Cardiac muscle cell (in vitro differentiated cells and primary cell): ENCODE measurements at places on chromosomes 2 and 18.
A peak's percentile ranks its signal among the peaks of the same experiment; 100 is the strongest.

DNA sequence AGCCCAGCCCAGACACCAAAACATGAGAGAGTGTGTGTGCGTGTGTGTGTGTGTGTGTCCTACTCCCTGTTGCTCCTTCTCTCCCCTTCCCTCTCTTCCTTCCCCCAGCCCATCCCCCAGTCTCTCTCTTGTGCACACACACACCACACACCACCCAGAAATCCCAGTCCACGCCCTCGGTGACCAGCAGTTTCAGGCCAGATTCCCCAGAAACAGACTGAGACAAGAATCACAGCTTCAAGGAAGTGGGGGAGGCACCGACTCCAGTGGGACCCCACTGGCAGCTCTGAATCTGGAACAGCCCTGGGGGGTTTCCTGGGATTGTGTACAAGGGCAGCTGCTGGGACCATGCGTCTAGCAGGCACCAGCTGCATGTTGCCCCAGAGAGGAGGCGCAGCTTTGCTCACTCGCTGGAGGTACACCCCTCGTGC is 113.5 kb downstream of the NDUFA10 start:
- DNase-seq: no peak

- DNase-seq: no peak
Observed at GRCh38 chr2:109467701-109468100, 146.1 kb downstream of the SEPTIN10 start.

GRCh38 chr2:174263997-174264396 is 15.7 kb upstream of the OLA1 start:
- no peak for DNase-seq

- no peak for DNase-seq
Observed at GRCh38 chr2:38260469-38260868, 116.6 kb downstream of the ATL2 start.

- peak; percentile 16 for DNase-seq
Observed at GRCh38 chr18:34806527-34806926, 96.4 kb downstream of the DTNA start.

DNA sequence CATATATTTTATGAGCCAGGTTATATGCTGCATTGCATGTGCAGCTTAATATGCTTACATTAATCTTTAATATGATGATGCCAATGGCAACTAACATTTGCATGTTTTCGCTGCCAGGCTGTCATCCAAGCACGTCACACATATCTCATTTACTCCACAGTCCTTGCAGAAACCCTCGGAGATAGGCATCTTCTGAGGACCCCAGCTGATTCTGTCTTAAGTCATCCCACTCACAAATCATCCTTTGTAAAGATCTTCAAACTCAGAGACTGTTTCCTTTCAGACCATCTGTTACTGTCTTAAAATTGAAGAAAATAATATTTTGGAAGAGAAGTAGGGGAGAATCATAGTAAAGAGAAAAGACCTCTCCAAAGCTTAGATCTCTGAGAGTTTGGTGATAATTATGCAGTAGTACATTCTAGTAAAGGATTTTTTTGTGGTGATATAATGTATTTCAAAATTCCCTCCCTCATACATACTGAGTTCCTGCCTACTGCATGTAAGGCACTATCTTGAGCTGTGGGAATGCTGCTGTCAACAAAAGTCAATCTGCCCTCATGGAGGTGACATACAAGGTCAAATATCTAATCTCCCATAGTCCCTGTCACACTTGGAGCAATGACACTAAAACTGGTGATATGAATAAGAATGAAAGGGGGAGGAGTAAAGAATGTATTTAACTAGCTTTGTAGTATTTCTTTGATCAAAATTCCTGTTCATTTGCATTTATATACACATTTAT is 11.0 kb downstream of the ITGA4 start:
- DNase-seq: peak; percentile 17

- DNase-seq: peak; percentile 29
Observed at GRCh38 chr2:8797682-8798081, 39.7 kb downstream of the KIDINS220 start.

DNA sequence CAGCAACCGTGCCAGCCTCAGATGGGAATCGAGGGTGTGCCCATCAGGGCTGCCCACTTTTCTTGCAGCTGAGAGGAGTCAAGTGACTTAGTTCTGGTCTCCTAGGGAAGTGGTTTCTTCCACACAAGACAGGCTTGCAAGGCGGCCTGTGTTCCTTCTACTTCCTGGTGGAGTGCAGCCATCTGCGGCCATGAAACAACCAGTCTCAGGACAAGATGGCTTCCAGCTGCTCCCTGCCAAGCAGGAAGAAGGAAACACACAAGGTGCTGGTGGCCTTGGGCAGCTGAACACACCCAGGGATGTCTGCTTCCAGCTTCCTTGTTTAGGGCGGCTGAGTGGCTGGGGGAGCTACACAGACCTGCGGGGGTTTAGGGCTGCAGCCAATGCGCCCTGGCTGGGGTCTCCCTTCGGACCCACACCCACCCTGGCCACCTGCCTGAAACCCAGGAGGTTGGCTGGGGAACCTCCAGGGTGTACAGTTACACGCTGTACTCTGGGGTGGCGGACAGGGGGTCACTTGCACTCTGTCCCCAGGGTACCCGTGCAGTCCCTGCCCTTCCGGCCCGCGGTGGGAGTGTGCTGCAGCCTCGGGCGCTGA is 34.7 kb downstream of the PTPN18 start:
- no peak for DNase-seq

DNA sequence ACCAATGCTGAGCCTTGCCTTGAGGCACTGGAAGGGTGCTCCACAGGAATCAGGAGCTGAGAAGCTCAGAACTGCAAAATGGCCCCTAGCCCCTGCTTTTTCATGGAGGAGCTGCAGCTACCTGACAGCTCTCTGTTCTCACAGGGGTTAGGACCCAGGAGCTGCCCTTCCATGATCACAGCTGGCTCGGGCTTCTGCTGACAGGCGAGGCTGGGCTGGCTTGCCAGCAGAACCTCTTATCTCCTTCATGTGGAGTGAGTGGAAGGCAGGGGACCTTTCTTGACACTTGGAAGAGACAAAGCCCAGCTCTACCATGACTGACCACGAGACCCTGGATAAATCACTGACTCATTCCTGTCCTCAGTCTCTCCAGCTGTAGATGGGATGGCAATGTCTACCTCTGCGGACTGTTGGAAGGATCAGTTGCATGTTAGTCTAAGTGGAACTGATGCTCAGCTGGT is 113.4 kb downstream of the CAPN13 start:
- DNase-seq: peak; percentile 42

GRCh38 chr2:126655500-126656430 is at the start of gene GYPC:
Gene GYPC, plus strand, starts transcription at chr2:126656158. Its CDS starts 106 bp downstream, at chr2:126656264.
- DNase-seq: peak; percentile 60

- no peak for DNase-seq
Observed at GRCh38 chr2:85743304-85743978, 10.3 kb upstream of the ATOH8 start.

GRCh38 chr2:64157792-64158191 is 13.6 kb upstream of the PELI1 start:
- no peak for DNase-seq

DNA sequence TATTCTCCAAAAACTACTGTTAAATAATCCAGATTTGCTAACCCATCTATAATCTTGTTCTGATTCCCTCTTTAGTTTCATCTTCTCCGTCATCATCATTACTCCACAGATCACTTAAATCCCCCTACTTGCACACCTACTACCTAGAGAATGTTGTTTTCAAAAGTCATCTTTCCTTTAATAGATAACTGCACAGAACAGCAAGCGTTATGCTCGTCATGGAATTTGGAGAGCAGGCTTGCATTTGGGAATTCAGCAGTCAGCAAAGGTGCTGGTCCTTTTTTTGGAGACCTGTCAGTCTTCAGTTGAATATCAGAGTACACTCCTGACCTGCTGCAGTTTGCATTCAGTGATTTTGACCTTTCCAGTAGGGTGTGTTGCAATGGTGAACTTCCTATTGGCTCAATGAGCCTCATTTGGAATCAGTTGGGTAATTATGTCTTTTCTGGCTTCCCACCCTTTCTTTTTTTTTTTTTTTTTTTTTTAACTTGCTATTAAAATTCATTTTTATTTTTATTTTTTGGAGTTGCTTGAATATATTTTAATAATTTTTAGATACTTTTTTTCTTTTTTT is 110.6 kb downstream of the HNRNPLL start:
- no peak for DNase-seq

- DNase-seq: no peak
Observed at GRCh38 chr18:13530033-13530878, 196.1 kb downstream of the FAM210A start.

DNA sequence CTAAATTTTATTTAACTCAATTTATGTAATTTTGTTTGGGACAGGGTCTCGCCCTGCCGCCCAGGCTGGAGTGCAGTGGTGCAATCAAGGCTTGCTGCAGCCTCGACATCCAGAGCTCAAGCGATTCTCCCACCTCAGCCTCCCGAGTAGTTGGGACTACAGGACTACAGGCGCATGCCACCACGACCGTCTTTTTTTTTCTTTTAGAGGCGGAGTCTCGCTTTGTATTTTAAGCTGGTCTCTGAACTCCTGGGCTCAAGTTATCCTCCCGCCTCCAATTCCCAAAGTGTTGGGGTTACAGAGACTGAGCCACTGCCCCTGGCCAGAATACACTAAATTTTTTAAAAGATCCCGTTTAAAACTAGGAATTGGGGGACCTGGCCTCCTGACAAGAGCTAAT is 18.5 kb downstream of the WNT10A start:
- no peak for DNase-seq

- peak; percentile 91 for DNase-seq
Observed at GRCh38 chr2:241161646-241162281, 11.5 kb downstream of the PPP1R7 start.

DNA sequence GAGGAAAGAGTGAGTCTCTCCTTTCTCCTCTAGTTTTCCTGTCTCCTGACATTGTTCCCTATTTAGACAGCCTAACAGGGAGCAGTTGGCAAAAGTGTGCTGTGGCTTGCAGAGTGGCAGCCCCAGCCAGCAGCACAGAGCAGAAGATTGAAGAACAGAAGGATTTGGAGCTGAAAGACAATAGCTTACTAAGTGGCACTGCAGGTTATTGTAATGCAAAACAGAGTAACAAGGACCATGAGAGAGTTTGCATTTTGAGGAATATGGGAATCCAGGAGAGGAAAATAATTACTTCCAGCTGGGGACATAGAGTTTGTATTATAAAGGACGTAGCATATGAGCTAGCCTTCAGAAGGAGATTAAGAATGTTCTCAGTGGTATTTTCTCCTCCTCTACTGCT is 342.4 kb downstream of the AKAIN1 start:
- no peak for DNase-seq

DNA sequence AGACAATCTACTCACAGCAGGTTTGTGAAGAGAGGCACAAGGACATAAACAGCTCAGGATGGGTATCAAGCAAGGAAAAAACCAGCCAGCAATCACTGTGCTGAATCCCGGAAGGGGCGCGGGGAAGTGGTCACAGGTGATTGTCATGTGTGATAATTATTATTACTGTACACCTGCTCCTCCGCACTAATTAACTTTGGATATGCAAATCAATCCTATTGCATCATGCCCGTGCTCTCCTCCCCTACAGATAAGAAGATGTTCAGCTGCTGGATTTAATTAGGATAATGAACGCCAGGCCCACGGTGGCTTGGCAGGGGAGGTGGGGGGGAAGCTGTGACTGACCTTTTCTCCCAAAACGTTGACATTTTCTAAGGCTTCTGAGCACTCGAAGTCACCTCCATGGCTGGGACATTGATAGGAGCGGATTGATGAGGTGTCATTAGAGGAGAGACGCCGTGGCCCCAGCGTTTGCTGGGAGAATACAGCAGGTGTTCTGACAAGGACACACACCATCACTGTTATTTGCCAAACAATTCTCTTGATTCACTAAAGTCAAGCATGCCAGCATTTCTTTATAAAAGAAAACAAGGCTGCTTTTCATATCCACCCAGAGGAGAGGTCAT is 160.3 kb upstream of the VRK2 start:
- no peak for DNase-seq

DNA sequence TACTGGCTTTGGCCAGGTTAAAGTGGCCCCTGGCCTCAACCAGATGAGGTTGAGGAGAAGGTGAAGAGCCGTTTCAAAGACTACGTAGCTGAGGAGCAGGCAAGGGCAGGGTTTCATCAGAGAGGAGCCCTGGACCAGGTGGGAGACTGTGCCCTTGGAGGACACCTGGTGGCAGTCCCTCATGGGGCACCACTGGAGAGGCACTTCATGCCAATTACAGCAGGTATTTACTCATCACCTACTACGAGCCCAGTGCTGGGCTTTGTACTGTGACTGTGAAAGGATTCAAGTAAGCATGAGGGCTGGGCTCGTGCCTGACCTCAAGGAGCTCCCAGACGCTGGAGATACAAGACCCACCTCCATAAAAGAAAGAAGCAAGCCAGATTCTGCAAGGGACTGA is 37.6 kb downstream of the SMAD7 start:
- no peak for DNase-seq

GRCh38 chr18:49459404-49460171 is 857 bp downstream of the DYM start:
- DNase-seq: peak; percentile 29

DNA sequence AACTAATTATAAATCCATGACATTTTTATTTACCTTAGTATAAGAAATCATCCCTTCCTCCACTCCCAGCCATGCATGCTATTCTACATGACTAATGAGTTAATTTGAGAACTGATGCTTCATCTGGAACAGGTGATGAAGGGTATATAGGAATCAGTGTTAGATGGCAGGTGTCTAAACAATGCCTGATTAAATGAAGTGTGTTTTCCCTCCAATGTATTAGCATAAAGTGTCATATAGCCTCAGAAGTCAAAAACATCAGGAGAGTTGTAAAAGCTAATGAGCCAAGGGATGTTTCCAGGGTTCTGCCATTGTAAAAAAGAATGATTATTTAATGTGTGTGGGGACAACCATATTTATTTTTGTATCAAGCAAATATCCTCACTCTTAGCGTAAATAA is 913.8 kb downstream of the DCC start:
- DNase-seq: no peak

GRCh38 chr2:234669621-234670020 is 172.7 kb upstream of the ARL4C start:
- DNase-seq: peak; percentile 20

DNA sequence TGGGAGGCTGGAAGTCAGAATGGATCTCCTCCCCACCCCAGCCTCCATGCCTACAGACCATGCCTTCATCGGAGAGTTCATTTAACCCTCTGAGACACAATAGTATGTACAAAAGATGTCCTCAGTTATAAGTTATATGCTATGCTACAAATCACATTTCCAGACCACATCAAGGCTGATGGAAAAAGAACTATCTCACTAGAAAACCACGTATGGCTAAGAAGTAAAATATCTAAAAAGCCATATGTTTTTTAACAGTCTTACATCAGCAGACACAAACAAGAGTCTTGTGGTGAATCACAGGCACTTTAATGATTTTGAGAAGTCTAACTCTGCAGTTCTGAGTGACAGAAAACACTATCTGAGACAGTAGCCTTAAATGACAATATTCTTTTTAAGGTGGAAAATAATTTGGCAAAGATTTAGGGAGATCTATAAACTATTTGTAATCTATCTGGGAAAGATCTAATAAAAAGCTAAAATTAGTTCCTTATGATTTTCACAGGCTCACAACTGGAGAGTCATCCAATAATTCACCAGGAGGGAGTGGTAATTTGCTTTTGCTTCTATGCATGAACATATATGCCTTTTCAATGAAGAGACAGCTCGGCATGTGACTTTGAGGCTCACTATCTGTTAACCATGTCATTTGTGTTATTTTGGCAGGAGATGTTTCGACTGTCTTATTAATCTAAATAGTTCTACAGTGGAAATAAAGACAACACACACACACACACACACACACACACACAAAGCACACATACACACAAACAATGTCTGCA is 197.5 kb downstream of the IRS1 start:
- no peak for DNase-seq
